ENCODE measurements at places on chromosomes 16 and 17.

DNA sequence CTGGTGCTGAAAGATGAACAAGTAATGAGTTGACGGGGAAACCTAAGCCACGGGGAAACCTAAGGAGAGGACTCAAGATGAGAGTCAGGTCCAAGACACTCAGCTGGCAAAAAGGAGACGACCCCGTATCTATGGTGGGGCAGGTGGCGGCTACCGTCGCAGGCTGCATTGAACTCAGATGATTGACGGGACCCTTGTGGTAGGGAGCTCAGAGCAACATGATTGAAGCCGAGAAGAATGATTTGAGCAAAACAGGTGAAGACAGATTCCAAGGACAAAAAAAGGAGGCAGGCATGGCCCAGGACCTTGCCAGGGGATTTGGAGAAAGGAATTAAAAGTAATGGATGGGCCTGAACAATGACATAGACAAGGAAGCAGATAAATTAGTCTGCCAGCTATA lies 7.5 kb upstream of the MYH3 start:
- no peak for DNase-seq

DNA sequence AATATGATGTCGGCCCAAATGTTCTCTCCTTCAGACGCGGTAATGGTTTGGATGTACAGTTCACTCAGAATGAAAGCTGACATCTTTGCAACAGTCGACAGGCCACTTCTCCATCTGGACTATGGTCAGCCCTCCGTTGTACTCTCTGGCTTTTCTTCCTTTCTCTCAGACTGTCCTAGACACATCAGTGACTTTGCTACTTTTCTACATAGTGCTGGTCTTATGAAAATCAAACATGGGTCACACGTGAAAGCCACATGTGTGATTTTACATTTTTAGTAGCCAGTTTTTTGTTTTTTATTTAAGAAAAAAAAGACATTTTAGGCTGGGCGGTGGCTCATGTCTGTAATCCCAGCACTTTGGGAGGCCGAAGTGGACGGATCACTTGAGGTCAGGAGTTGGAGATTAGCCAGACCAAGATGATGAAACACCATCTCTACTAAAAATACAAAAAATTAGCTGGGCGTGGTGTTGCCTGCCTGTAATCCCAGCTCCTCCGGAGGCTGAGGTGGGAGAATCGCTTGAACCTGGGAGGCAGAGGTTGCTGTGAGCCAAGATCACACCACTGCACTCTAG lies 644.1 kb downstream of the KCNJ2 start:
- DNase-seq, result no peak

DNA sequence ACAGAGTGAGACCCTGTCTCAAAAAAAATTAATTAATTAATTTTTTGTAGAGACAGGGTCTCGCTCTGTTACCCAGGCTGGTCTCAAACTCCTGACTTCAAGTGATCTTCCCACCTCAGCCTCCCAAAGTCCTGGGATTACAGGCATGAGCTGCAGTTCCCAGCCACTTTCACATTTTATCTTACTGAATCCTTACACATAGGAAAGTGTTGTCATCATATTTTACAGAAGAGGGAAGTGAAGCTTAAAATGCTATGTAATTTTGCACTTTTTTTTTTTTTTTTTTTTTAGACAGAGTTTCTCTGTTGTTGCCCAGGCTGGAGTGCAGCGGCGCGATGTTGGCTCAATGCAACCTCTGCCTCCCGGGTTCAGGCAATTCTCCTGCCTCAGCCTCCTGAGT lies 21.1 kb upstream of the ZNF629 start:
- no peak for DNase-seq

DNA sequence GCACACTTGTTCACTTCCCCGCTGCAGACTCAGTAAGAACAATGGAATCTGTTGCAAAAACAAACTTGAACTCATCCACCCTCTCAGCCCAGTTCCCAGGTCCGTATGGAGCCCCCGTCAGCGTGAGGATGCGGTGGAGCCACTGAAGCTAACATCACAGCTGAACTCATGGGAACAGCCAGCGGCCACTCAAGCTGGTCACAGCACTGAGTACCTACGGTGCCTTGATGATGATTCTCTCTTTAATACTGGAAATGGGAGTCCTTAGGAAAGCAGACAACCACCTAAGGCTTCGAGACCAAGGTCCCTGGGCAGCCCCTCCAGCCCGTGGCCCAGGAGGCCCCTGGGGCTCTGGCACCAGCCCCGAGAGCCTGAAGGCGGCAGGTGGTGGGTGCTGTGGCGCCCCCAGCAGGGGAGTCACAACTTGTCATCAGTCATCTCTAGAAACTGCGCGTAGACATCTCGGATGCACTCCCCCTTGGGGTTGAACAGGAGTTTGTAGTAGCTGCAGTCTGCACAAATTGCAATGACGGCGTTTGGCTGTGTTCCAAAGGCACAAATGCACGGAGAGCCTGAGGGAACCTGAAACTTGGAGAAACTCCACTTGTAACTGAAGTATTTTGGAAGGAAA lies 31.0 kb upstream of the RHOT1 start:
- DNase-seq, result peak; percentile 51

GRCh38 chr17:74808714-74809430 lies 32.7 kb upstream of the NAT9 start:
- DNase-seq, result no peak

DNA sequence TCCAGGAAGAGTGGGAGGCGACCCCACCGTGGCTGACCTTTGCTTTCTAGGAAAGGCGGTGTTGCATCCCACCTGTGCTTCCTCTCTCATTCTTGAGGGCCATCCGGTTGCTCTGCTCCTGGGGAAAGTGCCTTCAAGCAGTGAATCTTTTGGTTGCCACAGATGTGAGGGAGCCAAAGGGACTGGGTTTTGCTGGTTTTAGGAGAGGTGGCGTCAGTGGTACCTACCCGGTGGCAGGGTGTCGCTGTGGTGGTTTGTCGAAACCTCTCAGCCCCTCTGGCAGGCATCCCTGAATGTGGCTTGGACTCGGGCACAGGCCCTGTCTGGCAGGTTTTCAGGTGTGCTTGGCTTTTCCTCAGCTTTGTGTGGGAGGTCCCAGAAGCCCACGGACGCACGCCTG lies 611.5 kb downstream of the KCNJ18 start:
- DNase-seq, result no peak

DNA sequence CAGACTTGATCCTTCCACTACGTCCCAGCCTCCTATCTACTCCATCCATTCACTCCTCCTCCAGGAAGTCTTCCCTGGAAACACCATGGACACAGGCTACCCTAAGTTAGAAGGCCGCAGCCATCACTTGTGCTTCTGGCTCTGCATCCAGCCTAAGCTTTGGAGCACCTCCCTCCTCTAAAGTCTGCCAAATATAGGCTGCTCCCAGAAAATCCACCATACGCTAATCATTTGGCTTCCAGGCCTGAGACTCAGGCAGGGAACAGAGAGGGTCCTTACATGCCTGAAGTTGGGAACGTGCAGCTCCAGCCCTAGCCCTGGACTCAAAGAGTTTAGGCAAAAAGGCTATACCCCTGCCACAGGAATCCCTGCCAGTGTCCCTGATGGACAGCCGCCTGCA lies 6.7 kb downstream of the PCGF2 start:
- DNase-seq, result no peak

DNA sequence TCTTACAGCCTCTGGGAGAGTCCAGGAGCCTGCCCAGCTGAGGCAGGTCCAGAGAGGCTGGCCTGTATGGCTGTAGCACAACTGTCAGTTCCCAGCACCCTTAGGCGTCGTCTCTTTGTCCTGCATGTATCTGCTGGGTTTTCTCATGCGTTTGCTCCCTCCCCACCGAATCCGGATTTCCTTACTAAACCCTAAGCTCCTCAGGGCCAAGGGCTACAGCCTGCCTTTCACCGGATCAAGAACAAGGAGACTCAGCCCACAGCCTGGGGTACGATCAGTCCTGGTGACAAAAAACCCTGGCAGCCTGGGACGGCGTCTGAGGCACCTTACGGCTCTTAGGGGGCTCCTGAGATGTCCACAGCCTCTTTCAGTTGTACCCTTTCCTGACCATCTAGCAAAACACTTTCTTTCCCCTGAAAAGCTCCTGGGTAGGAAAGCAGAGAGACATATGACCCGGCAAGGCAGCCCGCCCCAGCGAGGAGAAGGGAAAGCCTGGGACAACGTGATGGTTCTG lies 12.2 kb downstream of the HIC1 start:
- no peak for DNase-seq

GRCh38 chr17:80992077-80992947 lies 671 bp downstream of the CHMP6 start:
- DNase-seq, result no peak

DNA sequence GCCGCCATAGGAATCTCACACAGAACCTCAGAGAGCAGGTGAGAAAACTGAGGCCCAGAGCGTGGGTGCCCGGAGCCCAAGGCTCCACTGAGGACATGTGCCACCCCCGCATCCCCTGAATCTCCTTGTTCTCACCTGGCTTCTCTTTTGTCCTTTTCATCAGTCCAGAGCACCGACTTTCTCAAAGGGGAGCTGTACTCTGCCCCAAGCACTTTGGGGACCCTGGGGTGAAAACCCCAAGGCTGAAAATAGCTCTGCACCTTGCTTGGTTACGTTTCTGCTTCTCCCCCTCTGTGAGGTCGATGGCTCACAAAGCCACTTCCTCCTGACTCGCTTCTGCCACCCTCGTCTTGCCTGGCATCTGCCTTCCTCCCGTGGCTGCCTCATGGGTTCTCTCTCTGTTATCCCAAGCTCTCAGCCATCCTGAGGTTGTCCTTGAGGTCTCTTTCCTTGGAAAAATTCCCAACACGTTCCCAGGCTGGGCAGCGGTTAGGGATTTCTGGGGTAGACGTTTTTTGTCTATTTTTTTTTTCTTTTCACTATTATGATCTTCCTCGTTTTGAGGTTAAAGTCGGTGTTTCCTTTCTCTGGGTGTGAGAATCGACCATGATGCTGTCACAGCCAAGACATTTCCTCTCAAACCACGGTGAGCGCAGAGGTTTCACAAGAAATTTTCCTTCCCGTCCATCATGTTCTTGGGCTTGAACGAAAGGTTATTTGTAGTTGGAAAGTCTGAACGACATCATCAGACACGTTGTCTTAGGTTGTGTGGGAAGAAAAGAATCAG lies 37.2 kb downstream of the IRF8 start:
- peak; percentile 74 for DNase-seq

- DNase-seq, result no peak
Measured at GRCh38 chr16:35214840-35215239, 1755.4 kb downstream of the TP53TG3F start.
